ENCODE measurements at places on chromosomes 13 and 19.

DNA sequence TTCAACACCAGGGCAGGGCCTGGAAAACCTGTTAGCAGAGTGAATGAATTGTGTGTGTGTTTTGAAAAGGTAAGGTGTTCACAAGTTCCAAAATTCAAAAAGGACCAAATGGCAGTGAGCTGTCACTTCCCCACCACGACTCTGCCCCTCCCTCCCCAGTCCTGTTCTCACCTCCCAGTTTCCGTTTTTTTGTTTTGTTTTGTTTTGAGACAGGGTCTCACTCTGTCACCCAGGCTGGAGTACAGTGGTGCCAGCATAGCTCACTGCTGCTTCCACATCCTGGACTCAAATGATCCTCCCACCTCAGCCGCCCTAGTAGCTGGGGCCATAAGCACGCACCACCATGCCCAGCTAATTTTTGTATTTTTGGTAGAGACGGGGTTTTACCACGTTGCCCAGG, 20.3 kb upstream of the BCL3 start:
- H3K4me1 ChIP-seq, result peaks cover 13% of the 10 kb centered on the region
- no peaks in the 10 kb centered on the region for H3K36me3 ChIP-seq
- no peak for DNase-seq

- H3K36me3 ChIP-seq, result no peaks in the 10 kb centered on the region
- H3K27me3 ChIP-seq, result no peaks in the 10 kb centered on the region
- no peak overlapping the region for H3K4me3 ChIP-seq
- DNase-seq, result no peak
- no peaks in the 10 kb centered on the region for H3K4me1 ChIP-seq
Observed at GRCh38 chr19:34712395-34713261, 21.4 kb upstream of the ZNF181 start.

DNA sequence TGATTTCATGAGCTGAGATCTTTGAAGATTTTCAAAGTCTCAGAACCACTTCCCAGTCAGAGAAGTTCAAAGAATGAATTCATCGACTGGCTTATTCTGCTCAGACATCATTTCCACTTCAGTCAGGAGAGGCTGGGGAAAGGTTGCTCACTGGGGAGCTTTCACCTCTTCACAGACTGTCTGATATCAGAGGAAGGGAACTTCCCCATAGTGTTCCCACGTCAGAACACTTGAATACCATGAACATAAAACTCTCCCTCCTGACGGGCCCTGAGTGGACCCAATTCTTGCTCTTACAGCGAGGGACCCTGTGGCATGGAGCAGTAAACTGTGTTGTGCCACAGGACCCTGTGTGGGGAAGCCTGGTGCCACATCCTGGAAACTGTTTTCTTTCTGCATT, 492.6 kb downstream of the COG6 start:
- no peaks in the 10 kb centered on the region for H3K27me3 ChIP-seq
- H3K4me3 ChIP-seq, result no peak overlapping the region
- peaks cover 8% of the 10 kb centered on the region for H3K4me1 ChIP-seq
- no peaks in the 10 kb centered on the region for H3K36me3 ChIP-seq

DNA sequence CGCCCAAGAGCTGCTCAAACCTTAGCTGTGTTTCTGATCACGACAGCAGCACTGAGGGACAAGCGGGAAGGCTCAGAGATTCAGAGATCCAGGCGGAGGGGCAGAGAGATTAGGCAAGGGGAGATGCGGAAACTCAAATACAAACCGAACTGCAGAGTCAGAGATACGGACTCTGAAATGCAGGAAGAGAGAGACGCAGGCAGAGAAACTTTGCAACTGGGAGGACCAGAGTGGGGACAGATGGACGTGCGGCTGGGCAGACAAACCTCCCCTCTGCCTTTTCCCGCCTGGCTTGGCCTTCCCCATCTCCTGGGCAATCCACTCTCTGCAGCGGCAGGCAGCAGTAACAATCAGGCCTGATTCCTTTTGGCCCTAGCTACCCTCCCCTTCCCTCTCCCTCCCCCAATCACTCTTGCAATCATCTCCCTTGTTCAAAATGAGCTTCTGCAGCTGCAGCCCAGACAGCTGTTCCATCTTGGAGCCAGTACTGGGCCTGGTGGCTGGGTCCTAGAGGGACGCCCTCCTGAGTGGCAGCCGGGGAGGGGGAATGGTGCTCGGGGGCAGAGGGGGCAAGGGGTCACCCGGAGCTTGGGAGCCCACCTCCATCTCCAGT, 29.7 kb downstream of the OLFM2 start:
- H3K4me1 ChIP-seq, result peaks cover 5% of the 10 kb centered on the region
- no peak overlapping the region for H3K27ac ChIP-seq
- DNase-seq, result no peak
- no peak overlapping the region for H3K4me3 ChIP-seq

DNA sequence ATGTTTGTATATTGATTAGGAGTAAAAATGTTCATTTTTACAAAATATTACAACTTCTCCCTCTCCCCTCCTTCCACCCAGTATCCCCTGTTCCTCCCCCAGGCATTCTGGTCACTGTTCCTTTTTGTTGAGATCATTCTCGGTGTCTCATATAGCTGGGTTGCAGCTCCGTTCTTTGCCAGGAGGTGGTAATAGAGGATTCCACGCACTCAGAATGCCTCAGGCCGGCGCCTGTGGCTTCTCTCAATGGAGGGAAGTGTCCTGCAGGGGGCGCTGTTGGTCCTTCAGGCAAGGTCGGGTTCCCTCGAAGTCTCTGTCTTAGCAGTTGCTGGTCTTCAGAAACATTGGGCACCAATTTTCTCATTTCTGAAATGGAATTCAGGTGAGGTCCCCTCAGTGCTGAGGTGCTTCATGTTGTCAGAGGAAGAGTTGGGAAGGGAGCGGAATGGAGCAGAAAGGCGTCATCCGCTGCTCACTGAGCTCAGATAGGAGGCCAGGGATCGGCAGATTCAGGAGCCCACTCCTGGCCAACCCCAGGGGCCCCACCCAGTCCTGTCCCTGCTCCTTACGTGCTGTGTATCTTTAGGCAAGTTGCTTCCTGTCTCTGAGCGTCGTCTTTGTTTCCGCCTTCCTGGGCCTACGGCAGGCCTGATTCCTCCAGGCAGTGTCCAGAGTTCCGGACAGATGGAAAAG, 10.3 kb upstream of the GARIN5A start:
- H3K27ac ChIP-seq, result no peak overlapping the region
- H3K4me1 ChIP-seq, result no peaks in the 10 kb centered on the region
- DNase-seq, result peak; percentile 32
- H3K27me3 ChIP-seq, result peaks cover 37% of the 10 kb centered on the region
- H3K36me3 ChIP-seq, result peaks cover 9% of the 10 kb centered on the region

DNA sequence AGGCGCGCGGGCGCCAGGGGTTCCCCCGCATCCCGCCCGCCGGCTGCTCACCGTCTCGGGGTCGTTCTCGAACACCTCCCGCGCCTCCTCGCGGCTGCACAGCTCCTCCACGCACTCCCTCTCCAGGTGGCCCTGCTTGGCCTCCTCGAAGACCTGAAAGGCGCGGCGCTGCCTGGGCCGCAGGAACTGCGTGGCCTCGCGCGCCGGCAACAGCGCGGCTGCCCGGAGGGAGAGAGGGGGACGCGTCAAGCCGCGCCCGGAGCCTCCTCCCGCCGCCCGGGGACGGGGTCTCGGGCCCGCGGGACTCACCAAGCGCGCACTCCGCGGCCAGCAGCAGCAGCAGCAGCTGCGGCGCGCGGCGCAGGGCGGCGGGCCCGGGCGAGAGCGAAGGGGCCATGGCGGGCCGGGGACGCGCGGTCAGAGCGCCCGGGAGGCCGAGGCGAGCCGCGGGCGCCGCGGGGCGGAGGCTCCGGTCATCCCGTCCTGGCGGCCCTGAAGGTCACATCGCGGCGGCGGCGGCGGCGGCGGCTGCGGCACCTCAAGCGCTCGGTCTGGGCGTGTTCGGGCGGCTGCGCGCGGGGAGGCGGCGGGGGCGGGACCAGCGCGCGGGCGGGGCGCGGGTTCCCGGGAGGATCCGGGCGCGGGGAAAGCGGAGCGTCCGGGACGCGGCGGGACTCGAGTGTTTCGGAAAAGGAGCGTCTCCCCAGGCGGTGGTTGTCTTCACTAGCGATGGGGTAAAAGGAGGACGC, at the start of gene GAS6:
GAS6 (minus strand) TSS at position 553 of the 749 bp plus-strand sequence; CDS start at position 397, 156 bp downstream.
- peaks cover 23% of the 10 kb centered on the region for H3K36me3 ChIP-seq
- no peaks in the 10 kb centered on the region for H3K27me3 ChIP-seq
- no peak for DNase-seq
- H3K4me3 ChIP-seq, result peak within 1 kb of the TSS; percentile 86

DNA sequence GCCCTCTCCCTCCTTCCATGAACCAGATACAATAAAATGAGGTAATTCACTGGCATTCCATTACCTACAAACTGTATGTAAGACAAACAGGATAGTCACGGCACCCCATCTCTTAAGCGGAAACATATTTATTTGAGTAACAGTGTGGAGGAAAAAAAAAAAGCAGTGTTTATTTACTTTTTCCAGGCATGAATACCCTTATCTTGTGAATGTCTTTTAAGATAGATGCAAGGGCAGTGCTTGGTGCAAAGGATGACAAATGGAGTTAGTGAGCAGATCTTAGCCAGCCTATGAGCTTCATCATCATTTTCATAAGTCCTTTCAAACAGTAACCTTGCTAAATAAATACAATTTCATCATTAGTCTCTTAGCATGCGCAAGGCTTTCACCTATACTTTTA, 1661.8 kb upstream of the SPRY2 start:
- DNase-seq, result no peak
- no peaks in the 10 kb centered on the region for H3K4me1 ChIP-seq
- H3K4me3 ChIP-seq, result no peak overlapping the region
- no peaks in the 10 kb centered on the region for H3K27me3 ChIP-seq
- no peak overlapping the region for H3K27ac ChIP-seq

- no peaks in the 10 kb centered on the region for H3K27me3 ChIP-seq
- H3K4me1 ChIP-seq, result peaks cover 33% of the 10 kb centered on the region
- no peaks in the 10 kb centered on the region for H3K36me3 ChIP-seq
- DNase-seq, result no peak
- no peak overlapping the region for H3K4me3 ChIP-seq
Observed at GRCh38 chr13:23753458-23753857, 135.7 kb downstream of the MIPEP start.

- no peak for DNase-seq
- H3K27ac ChIP-seq, result no peak overlapping the region
- no peaks in the 10 kb centered on the region for H3K27me3 ChIP-seq
Observed at GRCh38 chr13:89688918-89689317, 1658.6 kb upstream of the MIR17HG start.
